Brain microvascular endothelial cell (primary cell): ENCODE measurements at places on chromosomes 6 and 20.
A peak's percentile ranks its signal among the peaks of the same experiment; 100 is the strongest.

GRCh38 chr6:36615018-36615761 lies 21.0 kb downstream of the SRSF3 start:
- no peak for DNase-seq

DNA sequence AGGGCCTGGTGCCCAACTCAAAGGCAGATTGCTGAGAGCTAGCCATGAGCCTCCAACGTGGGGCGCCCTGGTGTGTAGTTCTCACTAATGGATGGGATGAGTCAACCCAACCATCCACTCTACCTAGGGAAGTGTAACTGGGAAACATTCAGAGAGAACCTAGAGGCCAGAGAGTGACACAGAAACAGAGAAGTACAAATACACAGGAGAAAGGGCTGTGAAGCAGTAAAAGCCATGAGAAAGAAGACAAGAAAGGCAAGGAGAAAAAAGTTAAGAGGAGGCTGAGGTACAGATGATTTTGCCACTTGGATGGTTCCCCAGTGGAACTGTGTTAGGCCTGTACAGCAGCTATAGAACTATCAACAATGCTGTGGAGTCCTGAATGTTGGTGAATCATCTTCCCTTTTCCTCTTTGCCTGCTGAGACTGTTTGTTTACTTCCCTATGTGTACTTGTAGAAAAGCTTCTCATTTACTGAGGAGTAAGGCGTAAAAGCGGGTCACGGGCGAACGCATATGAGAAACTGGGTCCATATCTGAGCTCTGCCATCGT lies 39.0 kb downstream of the MAN1A1 start:
- DNase-seq, result peak; percentile 15

DNA sequence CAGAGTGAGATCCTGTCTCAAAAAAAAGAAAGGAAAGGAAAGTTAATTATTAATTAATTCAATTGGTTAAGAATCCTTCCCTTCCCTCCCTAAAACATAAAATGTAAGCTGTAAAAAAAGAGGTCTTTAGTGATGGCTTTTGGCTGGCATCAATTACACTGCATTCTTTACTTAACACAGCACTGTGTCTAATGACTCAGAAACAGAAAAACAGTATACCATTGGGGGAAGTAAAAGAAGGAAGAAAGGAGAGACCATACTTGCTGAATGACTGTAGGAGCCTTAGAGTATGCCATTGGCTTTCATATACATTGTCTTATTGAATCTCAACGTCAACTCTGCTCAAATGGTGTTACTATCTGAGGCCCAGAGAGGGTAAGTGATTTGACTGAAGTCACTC lies 18.3 kb upstream of the CITED2 start:
- no peak for DNase-seq

DNA sequence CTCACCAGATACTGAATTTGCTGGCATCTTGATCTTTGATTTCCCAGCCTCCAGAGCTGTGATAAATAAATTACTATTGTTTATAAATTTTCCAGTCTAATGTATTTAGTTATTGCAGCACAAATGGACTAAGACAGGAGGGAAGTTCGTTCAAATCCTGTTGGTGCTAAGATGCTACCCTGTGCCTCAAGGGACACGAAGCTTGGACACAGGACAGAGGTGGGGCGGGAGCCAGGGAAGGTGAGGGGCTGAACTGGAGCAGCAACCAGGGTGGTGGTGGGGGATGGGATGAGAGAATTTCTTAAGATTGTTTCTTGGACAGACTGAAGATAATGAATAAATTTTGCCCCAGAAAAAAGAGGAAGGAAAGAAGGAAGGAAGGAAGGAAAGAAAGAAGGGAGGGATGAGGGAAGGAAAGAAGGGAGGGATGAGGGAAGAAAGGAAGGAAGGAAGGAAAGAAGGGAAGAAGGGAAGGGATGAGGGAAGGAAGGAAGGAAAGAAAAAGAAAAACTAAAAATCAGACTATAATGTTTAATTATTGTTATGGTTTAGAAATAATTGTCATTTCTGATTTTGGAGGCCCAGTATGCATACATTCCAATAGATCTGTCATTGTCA lies 127.2 kb downstream of the CDC5L start:
- DNase-seq, result no peak

DNA sequence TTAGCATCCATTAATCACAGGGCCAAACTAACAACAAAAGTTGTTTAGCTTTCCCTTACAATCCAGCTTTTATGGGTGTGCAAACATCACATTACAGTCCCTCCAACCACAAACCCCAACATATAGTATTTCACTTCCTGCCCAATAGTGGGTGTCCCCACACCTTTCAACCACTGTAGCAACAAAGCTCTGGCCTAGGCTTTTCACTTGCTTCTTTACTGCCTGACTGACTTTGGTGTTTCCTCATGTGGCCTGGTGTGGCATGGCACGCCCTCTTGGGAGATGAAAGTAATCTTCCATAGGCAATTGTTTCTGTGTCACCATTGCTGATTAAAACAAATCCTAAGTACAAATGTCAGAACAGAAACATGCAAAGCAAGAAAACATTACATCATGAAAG lies 46.3 kb downstream of the MCM8 start:
- no peak for DNase-seq

- peak; percentile 1 for DNase-seq
These were observed 320.1 kb upstream of the PRND start for GRCh38 chr20:4401601-4402000.

- no peak for DNase-seq
These were observed 73.9 kb upstream of the DUSP22 start for GRCh38 chr6:218153-219018.

DNA sequence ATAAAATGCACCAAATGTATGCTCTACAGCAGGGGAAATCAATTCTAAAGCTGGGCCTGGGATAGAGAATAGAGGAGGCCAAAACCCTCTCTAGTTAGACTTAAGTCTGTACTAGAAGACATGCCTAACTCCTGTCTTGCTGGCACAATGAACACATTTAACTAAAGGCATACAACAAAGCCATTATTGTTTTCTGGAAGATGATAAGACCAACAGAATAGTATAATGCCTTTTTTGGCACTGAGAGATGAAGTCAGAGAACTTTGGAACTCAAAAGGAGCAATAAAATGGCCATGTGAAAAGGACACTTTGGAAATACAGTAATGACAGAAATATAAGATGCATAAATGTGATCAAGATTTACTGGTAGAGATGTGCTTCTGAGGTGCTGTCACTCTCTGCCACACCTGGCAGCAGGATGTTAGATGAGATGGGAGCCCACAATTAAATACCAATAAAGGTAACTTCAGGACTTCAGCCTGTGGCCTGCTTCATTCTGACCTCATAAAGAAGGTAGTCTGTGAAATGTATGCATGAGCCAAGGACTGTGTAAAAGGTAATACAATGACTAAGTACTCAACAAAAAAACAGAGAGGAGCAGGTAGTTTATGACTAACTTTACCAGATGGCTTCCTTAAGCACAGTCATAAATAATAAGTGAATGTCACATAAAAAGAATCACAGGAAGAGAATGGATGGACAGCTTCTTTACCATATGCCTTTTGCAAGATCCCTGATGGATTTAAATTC lies 333.4 kb downstream of the BCKDHB start:
- no peak for DNase-seq

- DNase-seq, result peak; percentile 30
These were observed 178.4 kb upstream of the ZNF184 start for GRCh38 chr6:27651371-27651732.

DNA sequence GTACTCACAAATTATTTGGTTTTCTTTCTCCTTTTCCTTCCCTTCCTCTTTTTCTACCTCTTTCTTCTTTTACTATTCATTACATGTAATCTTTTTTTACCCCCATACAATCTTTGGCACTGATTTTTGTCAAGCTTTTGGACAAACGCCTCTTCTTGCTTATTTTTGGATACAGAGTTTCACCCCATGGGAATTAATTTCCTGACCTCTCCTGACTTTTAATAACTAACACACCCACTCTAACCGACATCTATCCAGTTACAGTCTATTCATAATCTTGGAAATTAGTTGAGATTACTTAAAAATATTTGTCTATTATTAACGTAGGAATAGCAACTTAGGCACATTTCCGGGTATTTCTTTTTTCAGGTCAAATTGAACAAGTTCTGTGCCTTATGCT lies 101.2 kb downstream of the HDGFL1 start:
- no peak for DNase-seq

DNA sequence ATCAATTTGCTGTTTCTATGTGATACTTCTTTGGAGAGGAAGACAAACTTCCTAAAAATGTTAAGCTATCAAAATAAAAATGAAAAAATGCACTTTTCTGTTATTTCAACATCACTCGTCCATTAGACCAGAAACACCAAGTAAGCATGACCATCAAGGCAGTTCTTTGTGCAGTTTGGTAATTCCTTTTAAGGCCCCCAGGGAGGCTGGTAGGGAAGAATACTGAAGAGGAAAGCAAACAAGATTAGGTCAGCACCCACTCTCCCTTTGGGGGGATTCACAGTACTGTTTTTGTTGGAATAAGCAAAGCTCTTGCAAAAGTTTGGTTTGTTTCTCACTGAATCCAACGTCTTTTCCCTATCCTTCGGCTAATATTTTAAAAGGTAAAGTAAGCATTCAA lies 206.8 kb upstream of the SLC35B3 start:
- DNase-seq, result no peak

DNA sequence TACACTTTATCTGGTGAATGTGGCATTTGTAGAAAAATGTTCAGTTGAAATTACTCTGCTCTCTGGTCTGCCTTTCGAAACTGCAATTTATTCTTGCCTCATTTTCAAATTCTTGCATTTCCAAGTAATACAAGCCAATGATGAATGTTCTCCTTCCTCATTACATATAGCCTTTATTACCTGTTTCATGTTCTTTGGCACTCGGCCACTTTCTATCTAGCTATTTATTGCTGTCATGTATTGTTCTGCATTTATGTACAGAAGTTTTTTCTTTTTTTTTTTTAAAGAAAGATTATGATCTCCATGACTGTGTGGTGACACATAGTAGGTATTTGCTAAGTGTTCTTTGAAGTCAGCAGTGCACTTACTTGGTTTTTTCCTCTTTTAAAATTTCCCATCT lies 261.4 kb downstream of the ZFAND3 start:
- no peak for DNase-seq

- DNase-seq, result peak; percentile 66
These were observed 65.7 kb downstream of the EPM2A start for GRCh38 chr6:145669627-145670034.

- peak; percentile 91 for DNase-seq
These were observed 12.2 kb downstream of the BACH2 start for GRCh38 chr6:90284236-90285041.

GRCh38 chr6:101400326-101401135 lies 7.0 kb downstream of the GRIK2 start:
- no peak for DNase-seq

- DNase-seq, result no peak
These were observed 2.6 kb upstream of the TCFL5 start for GRCh38 chr20:62864207-62864606.

GRCh38 chr6:100300221-100300736 lies 164.4 kb downstream of the SIM1 start:
- DNase-seq, result peak; percentile 94

GRCh38 chr6:138289739-138290138 lies 71.4 kb upstream of the PBOV1 start:
- no peak for DNase-seq

- DNase-seq, result no peak
These were observed 134.8 kb downstream of the JPH2 start for GRCh38 chr20:44052166-44052565.
